ENCODE measurements at places on chromosomes 2 and 18.

DNA sequence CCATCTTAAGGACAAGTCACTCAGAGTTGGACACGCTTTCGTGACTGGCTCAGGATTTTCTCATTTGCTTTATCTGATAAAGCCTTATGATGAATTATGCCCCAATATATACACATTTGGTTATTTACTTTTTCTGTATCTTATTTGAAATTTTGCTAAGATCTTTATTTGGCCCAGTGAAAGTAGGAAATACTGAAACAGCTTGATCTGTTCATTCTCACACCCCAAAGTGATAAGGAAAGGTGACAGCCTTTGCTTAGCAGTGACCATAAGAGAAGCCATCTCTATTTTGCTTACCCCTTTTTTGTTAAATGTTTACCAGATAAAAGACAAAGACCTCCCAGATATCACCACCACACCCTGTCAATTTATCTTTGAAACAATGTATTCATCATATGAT is 428.3 kb downstream of the PARD3B start:
- no peak for DNase-seq

DNA sequence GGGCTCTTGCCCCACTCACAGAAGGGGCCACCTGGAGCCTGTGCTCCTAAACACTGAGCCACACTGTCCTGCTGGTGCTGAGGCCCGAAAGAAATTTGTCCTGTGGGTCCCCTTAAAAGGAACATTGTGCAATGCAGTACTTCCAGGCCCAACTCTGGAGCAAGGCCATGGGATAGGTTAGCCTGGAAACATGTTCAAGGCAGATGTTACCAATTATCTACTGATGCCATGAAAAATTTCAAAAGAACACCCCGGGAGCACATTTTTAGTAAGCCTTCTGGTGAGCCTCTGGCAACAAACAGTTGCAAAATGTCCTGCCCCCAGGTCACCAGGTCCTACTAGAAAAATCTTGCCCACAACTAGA is 12.3 kb upstream of the PTMA start:
- DNase-seq, result no peak

- DNase-seq, result no peak
These were observed 1.6 kb upstream of the RBM45 start for GRCh38 chr2:178110681-178111080.

GRCh38 chr18:13696961-13697360 is 29.4 kb downstream of the FAM210A start:
- no peak for DNase-seq

GRCh38 chr18:79884963-79885728 is 66.3 kb downstream of the SLC66A2 start:
- DNase-seq, result no peak

GRCh38 chr2:149018981-149019380 is 19.5 kb upstream of the LYPD6B start:
- DNase-seq, result no peak

Data from GOT3 (cell line).